Activated naive CD8-positive, alpha-beta T cell treated with anti-CD3 and anti-CD28 coated beads, Interleukin-2, amount 50 U/mL, for 16 hours (primary cell): ENCODE measurements at places on chromosomes 11 and 22.

DNA sequence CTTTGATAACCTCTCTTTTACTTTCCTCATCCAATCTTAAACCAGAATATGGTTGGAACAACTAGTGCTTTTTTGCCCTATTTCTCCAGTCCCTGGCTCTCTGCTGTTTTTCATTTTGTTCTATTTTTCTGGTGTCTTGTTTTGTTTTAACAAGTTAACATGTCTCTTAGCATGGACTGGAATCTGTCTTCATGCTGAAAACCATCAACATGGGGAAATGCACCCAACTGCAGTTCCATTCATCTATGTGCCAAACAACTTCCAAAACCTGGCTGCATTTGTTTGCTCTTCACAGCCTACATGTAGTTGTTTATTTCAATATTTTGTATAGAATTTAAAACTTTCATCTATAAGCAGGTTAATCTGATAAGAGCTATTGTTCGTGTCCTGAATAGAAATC, 46.8 kb upstream of the NOX4 start:
- no peak for DNase-seq

DNA sequence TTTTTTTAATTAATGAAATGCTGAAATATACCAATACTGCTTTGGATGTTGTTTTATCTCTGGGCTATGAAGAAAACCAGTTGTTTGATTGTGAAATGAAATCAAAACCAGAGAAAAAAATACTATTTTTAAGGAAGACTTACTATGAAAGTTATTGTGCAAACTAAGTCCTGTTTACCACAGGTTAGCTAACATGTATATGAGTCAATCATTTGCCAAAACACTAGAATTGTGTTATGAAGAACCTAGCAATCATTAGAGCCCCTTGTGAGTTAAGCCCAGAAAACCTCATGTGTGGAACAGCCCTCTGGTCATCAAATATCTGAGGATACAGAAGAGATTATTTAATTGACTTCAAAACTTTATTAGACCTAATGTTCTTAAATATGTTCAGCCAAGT, 83.7 kb downstream of the FAT3 start:
- no peak for DNase-seq

- DNase-seq, result no peak
Observed at GRCh38 chr11:36007127-36007655, 63.3 kb downstream of the LDLRAD3 start.

GRCh38 chr11:17734986-17735817, 621 bp downstream of the KCNC1 start:
- no peak for DNase-seq

DNA sequence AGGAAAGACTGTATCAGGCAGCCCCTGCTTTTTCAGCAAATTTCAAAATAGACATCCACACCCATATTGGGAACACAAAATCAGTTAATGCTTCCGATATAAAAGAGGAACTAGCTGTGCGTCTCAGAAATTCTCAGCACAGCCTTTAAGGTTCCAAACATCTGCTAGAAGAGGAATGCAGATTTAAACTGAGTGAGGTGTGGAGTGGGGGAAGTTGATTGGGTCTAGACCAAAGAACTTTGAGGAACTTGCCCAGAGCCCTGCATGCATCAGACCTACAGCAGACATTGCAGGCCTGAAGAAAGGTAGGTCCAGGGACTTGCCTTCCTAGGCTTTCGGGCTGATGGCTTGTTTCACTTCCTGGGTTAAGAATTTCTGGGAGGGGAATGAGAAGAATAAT, at the start of gene MS4A4A:
Gene MS4A4A, plus strand, starts transcription at position 255 of the 400 bp plus-strand sequence. Its CDS starts 10 bp downstream, at position 265.
- DNase-seq, result no peak

DNA sequence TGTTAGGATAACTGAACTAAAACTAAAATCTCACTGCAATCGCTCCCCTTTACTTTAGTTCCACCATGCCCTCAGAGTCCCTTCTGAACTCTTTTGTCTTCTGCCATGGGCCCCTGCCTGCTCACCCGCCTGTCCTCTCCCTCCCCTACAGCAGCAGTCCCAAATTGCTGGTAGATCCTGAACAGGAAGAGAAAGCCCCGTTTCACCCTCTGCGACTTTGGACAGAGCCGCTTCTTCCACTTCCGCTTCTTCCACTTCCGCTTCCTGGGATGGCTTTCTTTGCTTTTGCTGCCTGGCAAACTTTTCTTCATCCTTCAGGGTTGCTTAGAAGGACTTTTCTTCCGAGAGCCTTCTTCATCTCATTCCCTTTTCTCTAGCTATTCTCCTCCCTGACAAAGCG, 35.7 kb upstream of the TLCD5 start:
- no peak for DNase-seq

DNA sequence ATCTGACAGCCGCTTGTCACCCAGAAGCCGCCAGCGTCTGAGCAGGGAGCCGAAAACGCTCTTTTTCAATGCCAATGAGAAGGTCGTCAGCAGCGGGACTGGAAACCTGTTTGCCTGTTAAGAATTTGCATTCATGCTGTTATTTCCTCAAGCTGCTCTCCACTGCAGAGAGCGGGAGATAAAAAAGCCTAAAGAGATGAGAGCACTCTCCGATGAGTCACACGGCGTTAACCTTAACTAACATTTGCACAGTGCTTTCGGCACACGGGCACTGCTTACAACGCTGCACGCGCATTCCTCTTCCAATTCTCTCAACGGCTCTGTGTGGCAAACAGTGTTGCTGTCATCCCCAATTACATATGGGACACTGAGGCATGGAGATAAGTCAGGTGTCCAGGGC, 40.0 kb upstream of the RTL6 start:
- DNase-seq, result no peak

- DNase-seq, result no peak
Observed at GRCh38 chr11:47611348-47611794, 17.2 kb upstream of the C1QTNF4 start.
